ENCODE measurements at places on chromosomes 6 and 20.

GRCh38 chr6:3457710-3458602 lies 1.1 kb upstream of the SLC22A23 start:
- DNase-seq: no peak

DNA sequence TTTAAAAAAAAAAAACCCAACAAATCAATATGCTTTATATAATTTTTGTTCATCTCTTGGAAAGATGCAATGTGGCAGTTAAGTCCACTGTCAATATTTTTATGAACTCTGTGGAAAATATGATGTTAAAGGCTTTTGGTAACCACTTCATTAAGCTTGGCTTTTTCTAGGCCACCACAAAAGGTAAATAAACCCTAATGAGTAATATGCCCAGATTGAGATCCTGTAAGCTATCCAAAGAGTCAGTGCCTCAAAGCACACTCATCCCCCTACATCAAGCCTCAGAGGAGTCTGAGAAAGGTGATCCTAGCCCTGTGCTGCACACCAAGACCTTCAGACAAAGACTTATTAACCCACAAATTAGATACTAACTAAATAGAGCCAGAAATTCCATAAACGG lies 121.1 kb downstream of the CDC5L start:
- peak; percentile 66 for DNase-seq

DNA sequence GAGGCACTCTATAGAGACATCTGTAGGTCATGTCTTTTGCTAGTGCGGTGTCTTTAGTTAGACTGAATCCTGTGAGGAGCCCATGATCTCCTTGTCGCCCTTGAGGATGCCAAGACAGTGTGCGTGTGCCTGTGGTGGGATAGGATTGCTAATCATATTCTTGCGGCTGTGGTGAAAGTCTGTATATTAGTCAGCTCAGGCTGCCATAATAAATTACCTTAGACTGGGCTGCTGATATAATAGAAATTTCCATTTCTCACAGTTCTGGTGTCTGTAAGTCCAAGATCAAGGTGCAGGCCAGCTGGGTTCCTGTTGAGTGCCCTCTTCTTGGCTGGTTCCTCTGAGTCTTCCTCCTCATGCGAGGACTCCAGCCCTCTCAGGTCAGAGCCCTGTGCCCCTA lies 141.2 kb downstream of the JARID2 start:
- DNase-seq: no peak

DNA sequence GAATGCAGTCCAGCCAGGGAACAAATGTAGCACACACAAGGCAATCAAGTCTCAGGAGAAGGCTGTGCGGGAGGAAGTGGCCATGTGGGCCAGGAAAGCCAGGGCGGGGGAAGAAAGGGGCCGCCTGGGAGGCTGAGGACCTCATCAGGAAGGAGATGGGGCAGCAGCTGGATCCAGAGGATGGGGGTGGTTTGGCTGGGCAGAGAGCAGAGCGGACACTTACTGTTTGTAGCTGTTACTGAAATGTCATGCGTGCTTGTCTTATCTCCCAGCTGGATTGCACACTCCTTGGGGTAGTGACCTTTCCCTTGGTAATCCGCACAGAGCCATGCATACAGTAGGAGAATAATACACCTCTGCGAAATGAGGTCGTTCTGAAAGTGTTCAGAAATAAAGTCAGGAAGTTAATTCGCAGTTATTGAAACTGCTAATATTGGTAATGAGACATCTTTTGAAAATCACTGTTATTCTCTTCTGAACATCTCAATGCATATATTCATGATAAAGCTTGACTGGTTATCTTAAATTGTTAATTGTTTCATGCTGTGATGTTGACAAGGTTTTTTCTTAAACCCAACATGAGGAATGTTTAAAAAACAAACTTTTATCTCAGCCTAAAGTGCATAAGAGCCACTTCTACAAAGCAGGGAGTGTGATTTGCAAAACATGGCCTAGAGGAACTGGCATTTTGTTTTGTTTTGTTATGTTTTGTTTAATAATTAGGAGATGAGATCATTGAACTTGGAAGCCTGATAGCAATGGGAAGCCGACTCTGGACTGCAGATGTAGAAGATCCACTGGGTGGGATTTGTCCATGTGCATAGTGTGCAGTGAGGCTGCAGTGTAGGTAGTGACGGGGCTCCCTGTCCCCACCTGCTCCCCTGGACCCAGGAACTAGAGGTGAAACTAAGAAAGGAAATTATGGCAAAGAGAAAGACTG lies 18.0 kb upstream of the MAP3K4 start:
- peak; percentile 40 for DNase-seq

- no peak for DNase-seq
Measured at GRCh38 chr20:58944610-58945009, 36.4 kb upstream of the NELFCD start.

- DNase-seq: no peak
Measured at GRCh38 chr20:22673467-22673866, 89.1 kb upstream of the FOXA2 start.

All from HFFc6 (cell line).